ENCODE measurements at places on chromosomes 12 and 14.

- DNase-seq = peak; percentile 16
These were observed 29.5 kb upstream of the TMX1 start for GRCh38 chr14:51210594-51210993.

DNA sequence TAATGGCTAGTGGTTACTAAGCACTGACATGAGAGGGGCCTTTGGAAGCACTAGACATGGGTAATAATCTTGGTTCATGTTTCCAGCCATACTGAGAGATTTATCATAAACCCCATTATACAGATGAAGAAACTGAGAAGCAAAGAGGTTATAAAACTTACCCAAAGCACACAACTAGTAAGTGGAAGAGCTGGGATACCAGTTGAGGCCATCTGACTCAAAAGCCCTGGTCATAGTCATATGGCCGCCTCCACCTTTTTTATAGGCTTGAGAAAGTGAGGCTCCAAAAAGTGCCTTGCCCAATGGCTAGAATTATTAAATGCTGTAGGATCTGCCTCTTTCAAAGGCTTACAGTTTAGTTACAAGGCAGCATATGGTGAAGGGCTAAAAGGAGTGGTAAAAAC, 944 bp downstream of the TXNRD1 start:
- no peak for DNase-seq

DNA sequence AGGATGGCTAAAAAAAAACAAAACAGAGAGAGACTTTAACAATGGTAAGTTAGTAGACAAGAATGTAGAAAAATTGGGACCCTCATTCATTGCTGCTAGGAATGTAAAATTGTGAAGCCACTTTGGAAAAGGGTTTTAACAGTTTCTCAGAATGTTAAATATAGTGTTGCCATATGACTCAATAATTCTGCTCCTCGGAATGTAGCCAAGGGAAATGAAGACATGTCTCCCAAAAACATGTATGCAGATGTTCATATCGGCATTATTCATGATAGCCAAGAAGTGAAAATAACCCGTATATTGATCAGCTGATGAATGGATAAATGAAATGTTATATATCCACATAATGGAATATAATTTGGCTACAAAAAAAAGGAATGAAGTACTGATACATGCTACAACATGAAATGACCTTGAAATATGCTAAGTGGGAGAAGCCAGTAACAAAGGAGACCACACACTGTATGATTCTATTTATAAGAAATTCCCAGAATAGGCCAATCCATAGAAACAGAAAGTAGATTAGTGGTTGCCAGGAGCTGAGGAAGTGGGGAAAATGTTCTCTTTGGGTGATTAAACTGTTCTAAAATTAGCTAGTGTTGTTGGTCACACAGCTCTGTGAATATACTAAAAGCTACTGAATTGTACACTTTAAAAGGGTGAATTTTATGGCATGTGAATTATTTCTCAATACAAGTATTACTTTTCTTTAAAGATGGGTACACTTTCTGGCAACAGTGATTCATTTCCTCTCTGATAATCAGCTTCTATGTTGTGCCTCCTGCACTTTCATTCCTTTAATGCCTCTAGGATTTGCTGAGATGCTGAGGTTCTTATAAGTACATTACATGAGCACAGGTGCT, 132.5 kb downstream of the DAAM1 start:
- DNase-seq = no peak

- no peak for DNase-seq
These were observed 42.4 kb upstream of the EMP1 start for GRCh38 chr12:13154027-13154538.

- no peak for DNase-seq
These were observed 250.2 kb upstream of the GRIP1 start for GRCh38 chr12:66929121-66929520.

DNA sequence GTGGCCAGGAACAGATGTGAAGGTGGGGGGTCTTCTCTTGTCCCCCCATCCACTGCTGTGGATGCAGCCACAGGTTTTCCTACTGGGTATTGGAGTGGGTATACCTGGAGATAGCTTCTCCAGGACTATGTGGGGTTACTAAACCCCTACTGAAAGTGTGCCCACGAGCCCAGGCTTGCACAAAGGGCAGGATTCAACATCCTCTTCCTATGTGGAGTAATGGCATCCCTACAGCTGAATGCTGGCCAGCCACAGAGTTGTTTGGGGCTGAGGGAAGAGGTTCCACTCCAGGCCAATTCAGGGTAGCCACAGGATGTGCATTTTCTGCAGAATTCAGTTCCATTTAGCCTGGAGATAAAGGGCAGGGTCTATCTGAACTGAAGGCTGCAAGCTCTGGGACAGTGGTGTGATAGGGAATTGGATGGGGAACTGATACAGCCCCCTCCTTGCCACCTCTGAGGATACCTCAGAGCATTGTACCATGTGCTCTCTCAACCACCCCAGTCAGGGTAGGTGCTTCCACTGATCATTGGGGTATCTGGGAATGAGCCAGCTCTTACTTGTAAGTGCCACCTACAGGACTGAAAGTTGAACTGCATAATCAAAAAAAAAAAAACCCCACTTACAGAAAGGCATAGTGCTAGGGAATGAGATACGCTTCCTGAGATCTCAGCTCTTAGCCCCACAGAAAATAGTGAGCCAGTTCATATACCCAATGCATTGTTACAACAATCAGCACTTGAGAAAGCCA, 187.1 kb downstream of the KITLG start:
- DNase-seq = no peak

GRCh38 chr14:25140411-25140810, 90.5 kb upstream of the STXBP6 start:
- no peak for DNase-seq

DNA sequence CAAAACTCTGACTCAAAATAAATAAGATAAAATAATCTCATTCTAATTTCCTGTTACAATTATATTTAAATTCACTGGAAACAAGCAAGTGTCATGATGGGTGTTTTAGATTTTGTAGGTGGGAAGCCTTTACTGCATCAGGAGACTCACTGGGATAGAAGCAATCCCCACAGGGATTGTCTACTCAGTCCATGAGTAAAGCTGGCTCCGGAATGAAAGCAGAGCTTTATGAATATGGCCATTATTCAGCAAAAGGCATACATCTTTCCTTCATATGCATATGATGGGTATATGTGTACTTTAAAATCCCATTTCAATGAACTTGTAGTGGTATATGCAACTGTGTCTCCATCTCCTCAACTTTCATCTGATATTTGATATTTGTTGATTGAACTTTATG, 25.4 kb upstream of the PPM1H start:
- no peak for DNase-seq

GRCh38 chr14:65156568-65157366, 54.5 kb upstream of the MAX start:
- no peak for DNase-seq

- no peak for DNase-seq
These were observed 80.9 kb downstream of the DENND5B start for GRCh38 chr12:31510034-31510433.

GRCh38 chr12:45348311-45348710, 132.4 kb downstream of the ANO6 start:
- DNase-seq = no peak

- no peak for DNase-seq
These were observed 328.8 kb upstream of the NOVA1 start for GRCh38 chr14:26926585-26926984.

- DNase-seq = no peak
These were observed 1.8 kb upstream of the PHLDA1 start for GRCh38 chr12:76033081-76034011.

- no peak for DNase-seq
These were observed 94.1 kb upstream of the TMPO start for GRCh38 chr12:98421316-98421715.

- no peak for DNase-seq
These were observed 26.5 kb downstream of the BCL7A start for GRCh38 chr12:122048151-122048550.

DNA sequence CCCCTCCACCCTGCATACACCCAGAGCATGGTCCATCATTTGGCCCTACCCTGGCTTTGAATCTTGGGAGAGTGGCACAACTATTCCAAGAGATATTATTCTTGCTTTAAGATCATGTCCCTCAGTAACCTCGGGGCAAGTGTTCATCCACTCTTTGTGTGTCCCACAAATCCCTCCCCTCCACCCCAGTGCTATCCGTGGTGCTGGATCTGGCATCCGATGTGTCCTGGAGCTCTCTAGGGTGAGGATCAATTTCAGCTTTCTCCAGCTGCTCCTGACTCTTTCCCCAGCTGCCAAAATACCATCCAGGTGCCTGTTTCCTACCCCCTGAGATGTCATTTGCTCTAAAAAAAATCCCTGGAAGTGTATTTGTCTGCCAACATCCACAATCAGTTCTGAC, 64.8 kb upstream of the CMKLR1 start:
- no peak for DNase-seq

DNA sequence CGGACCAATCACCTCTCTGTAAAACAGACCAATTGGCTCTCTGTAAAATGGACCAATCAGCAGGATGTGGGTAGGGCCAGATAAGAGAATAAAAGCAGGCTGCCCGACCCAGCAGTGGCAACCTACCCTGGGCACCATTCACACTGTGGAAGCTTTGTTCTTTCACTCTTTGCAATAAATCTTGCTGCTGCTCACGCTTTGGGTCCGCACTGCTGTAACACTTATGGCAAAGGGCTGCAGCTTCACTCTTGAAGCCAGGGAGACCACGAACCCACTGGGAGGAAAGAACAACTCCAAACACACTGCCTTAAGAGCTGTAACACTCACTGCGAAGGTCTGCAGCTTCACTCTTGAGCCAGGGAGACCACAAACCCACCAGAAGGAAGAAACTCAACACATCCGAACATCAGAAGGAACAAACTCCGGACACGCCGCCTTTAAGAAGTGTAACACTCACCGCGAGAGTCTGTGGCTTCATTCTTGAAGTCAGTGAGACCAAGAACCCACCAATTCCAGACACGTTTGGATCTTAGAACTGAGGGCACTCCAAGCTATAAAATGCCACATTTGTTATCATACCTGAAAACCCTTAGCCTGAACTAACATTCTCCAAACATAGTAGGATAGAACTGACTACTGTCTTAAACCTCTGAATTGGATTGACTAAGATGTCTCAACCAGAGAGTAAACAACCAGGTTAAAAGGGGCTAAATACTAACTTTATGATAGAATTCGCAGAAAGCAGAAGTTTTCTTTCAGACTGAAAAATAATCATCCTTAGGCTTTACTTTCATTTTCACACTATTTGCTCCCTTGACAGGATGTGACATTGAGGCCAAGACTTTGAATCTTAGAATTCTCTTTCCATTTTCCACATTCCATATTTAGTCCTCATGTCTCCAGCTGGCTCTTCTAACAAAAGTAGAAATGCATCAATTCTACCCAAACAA, 33.6 kb downstream of the CDKL1 start:
- DNase-seq = no peak

DNA sequence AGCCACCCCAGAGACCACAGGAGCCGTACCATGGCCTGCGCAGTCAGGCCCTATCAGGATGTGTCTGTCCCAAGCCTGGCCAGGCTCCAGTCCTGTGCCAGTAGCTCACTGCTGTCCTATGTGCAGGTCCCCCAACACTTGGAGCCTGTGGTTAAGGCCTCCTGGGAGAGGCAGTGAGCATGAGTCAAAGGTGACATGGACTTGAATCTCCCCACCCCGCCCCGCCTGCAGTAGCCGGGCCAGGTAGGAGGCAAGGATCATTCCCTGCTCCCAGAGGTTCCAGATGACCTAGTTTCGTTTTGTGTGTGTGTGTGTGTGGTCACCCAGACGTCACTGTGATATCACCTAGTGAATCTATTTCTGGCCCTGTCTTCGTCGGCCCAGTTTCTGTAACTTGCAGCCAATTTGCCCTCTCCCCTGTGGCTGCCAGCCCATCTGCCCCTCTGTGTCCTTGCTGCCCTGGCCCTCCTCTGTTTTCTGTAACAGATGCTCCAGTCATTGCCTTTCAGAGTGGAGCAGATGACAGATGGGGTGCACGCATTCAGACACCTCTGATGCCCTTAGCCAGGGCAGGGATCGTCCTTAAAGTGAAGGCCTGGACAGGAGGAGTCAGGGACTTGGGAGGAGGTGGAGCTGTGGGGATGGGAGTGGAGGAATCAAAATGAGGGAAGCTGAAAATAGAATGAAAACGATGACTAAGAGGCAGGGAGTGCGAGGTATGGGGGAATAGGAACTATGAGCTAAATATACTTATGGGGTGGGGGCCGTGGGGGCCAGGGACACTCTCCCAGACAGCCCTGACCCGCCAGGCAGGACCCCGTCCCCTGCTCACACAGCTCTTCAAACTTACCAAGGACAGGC, 37.4 kb downstream of the SLC6A12 start:
- DNase-seq = no peak

DNA sequence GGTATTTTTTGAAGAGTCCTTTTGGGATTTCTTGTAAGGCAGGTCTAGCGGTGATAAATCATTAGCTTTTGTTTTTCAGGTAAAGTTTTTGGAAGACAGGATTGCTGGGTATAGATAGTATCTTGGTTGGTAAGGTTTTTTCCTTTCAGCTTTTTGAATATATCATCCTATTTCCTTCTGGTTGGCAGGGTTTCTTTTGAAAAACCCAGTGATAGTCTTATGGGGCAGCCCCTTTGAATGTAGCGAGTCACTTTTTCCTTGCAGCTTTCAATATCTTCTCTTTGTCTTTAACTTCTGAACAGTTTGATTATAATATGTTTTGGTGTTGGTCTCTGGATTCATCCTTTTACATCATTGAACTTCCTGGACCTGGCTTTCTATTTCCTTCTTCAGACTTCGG, 20.2 kb downstream of the TMX1 start:
- no peak for DNase-seq

- DNase-seq = no peak
These were observed 48.5 kb downstream of the BAZ1A start for GRCh38 chr14:34826661-34827060.

GRCh38 chr14:91398707-91399106, 18.9 kb downstream of the CCDC88C start:
- peak; percentile 40 for DNase-seq

DNA sequence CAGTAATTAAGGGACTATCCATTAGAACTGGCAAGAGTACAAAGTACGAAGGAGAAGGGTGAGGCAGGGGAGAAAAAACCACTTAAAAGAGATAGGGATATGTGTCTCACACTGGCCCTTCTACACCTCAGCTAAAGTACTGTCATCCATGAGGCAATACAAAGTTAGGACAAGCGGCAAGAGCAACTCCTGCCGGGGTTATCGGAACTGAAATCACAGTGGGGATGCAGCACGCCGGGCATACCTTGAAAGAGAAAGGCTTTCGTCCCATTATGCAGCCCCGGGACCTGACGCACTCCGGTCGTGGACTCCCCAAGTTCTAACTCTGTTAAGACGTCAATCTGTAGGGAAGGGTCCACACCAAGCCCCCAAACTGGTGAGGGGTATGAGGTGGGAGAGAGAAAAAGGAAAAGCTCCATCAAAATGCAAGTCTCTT, 1.1 kb downstream of the NELL2 start:
- no peak for DNase-seq
